ENCODE measurements at places on chromosomes 1 and 21.

DNA sequence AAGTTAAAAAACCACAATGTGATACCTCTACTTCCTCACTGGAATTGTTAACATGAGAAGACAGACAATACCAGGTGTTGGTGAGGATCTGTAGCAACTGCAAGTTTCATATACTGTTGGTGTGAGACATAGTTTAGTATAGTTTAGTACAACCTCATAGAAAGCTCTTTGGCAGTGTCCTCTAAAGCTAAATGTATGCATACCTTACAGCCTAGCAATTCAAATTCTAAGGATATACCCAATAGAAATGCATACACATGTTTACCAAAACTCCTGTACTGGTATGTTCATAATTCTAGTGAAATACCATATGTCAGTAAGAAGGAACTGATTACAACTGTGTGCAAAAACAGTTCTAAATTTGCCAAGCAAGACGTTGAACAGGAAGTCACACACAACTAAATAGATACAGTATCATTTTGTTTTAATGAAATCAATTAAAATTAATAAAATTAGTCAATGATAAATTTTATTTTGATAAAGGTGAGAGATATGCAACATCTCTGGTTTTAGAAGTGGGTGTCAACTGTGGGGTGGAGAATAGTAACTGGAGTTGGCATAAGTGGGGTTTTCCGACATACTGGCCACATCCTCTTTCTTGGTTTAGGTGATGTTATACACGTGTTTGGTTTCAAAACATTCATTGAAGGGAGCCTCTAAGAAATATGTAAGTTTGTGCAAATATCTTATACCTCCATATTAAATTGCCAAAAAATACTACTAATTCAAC lies 450.7 kb downstream of the PTPRC start:
- DNase-seq = no peak

- DNase-seq = no peak
These were observed 40.9 kb downstream of the RAP1A start for GRCh38 chr1:111660204-111661150.

DNA sequence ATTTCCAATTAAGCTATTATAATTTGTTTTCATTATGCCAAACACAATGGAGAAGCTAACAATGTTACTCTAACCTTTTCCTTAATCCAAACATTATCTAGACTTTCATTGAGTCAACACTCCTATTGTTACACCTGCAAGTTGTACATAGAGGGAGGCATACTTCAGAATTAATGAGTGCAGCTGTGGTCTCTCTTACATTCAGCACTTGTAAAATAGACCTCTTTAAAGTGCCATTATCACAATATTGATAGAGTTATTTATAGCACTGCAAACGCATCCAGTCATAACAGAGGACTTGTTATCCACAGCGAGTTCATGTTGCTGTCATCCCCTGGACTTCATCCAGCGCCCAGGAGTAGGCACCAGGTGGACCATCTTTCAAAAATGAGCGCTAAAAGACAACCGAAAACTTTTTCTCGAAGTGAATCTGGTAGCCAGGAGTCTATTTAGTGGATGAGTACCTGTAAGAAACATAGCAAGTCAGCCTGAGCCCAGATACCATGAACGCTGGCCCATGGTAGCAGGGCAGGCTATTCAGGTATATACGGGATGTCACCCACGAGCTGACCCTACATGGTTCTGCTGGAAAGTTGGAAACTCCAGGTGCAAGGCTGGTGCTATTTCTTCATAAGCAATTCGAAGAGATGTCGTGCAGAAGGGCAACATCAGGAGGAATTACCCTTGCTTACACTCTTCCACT lies 70.6 kb upstream of the NFIA start:
- no peak for DNase-seq

DNA sequence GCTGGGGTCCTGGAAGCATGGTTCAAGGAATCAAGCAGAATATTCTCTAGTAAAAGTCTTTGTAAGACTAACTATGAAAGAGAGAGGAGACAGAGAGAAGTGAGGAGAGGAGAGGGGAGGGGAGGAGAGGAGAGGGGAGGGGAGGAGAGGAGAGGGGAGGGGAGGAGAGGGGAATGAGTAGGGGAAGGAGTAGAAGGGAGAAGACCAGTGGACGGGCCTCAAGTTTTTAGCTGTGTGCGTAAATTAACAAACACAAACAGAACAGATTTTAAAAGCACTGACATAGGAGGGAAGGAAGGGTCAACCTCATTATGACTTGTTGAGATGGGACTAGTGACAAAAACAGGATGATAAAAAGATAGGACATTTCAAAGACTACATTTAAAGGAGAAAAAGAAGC lies 62.8 kb downstream of the ST3GAL3 start:
- DNase-seq = no peak

GRCh38 chr1:58620926-58621325 lies 43.9 kb upstream of the TACSTD2 start:
- no peak for DNase-seq

DNA sequence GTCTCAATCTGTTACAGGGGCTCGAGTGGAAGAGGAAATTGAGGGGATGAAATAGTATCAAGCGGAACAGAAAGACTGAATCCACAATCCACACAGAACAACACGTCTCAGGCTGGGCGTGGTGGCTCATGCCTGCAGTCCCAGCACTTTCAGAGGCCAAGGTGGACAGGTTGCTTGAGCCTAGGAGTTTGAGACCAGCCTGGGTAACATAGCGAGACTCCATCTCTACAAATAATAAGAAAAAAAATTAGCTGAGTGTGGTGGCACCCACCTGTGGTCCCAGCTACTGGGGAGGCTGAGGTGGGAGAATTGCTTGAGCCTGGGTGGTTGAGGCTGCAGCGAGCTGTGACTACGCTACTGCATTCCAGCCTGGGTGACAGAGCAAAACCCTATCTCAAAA lies 25.7 kb downstream of the VPS26C start:
- no peak for DNase-seq

GRCh38 chr1:28115267-28115666 lies 26.9 kb upstream of the EYA3 start:
- DNase-seq = no peak

DNA sequence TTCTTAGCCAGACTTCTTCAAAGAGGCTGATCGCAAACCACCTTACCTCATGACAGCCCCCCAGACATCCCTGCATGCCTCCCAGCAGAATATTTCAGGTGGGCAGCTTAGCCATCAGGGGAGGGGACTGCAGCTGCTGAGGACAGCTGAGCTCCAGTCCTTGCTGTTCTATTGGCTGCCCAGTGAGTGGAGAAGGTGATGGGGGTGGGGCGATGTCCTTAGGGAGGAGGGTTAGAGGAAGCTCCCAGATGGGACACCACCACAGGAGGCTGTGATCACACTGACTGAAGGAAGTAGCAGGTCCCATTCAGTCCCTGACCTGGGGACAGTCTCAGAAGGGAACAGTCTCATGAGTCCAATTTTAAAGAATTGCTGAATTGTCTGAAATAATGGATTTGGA lies 38.3 kb downstream of the GJA5 start:
- DNase-seq = no peak

GRCh38 chr1:200038981-200039848 lies 11.7 kb downstream of the NR5A2 start:
- DNase-seq = peak; percentile 14

DNA sequence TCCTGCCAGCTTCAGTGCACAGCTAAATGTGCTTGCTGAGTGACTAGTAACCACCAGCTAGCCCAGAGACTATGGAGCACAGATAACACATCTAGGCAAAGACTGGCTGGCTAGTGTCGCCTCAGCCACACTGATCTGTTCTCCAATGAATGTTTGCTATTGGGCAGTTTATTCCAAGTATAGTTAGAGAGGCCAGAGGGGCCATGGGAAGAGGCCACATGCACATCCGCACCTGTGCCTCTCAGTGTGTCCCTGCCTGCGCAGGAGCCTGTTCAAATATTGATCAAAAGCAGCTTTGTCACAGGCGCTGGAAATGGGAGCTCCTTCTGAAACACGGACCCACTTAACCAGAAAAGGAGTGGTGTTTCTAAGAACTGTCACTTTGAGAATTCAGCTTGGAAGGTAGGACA lies 51.3 kb upstream of the ATP1A1 start:
- DNase-seq = no peak

DNA sequence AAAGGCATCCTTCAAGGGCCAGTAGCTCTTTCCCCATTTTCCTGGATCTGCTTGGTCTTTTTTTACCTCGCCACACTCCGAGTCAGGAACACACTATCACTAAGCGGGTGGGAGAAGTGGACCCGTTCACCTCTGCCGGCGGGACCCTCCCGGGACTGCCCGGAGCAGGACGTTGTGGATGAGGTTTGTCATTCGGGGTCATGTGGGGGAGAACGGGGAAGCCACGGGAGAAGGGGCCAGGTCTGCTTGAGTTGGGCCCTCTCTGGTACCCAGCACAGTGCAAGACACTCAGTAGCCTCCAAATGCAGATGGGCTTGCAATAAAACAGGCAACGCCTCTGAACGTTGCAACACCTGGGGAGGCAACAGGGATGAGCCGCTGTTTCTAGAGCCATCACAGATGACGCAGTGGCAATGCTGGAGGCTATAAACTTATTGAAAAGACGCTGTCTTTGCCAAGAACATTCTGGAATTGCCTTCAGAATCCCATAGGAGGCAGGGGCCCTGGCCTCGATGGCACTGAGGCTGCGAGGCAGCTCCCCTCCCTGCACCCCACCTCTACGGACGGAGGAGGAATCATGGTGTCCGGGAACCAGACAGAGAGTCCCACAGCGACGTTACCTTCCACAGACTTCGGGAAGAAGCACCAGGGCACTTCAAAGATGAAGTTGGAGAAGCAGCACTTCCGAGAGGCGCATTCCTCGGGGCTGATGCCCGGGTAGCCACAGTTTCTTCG lies 3.8 kb downstream of the TFF2 start:
- DNase-seq = no peak

- no peak for DNase-seq
These were observed 1.3 kb downstream of the GPR3 start for GRCh38 chr1:27393641-27394281.

GRCh38 chr1:3018051-3018471 lies 3.2 kb upstream of the ACTRT2 start:
- no peak for DNase-seq

DNA sequence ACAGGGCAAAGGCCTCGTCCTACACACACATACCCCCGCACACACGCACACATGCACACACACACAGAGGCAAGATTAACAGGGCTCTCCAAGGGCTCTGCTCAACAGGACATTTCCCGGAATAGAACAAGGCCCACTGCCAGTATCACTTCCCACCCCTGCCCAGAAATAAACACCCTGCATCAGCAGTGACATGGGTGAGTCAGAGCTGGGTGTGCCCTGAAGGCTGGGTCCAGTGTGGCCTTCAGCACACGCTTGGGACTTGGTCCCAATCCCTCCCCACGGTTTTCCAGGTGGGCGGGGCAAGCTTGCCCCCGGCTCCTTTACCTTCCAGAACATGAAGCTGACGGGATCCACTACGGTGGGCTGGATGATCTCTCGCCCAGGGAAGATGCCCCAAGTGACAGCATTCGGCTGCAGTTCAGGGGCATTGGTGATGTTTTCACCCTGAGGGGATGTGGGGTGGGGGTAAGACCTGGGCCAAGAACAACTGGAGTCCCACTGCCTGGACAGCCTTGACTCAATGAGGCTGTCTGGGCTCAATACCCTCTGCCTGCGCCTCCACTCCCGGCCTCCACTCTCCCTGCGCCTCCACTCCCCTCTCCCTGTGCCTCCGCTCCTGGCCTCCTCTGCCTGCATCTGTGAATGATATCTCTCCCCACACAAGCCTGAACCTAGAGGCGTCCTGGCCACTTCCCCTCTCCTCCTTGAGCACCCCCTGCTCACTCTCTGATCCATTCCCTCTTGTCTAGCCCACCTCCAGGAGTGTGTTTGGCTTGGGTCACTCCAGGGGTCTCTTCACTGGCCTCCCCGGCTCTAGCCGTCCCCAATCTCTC lies 14.7 kb downstream of the MTHFR start:
- DNase-seq = peak; percentile 90

DNA sequence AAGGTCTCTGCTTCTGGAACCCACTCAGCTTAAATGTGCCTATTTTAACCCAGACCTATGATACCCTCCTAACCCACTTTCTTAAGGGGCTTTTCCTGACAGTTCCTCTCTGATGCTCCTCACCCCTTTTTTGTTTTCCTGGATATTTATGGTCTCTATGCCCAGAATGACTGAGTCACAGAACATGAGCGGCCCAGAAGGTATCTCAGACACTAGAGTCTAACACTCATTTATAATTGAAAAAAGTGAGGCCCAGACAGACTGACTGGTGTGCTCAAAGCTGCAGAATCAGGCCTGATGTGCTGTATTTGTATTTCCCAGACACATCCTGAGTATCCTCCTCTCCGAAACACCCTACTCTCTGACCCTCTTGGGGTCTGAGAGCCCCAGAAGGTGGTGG lies 44.0 kb downstream of the LRRC71 start:
- DNase-seq = no peak

- DNase-seq = no peak
These were observed 10.1 kb downstream of the CHD1L start for GRCh38 chr1:147252540-147252939.

DNA sequence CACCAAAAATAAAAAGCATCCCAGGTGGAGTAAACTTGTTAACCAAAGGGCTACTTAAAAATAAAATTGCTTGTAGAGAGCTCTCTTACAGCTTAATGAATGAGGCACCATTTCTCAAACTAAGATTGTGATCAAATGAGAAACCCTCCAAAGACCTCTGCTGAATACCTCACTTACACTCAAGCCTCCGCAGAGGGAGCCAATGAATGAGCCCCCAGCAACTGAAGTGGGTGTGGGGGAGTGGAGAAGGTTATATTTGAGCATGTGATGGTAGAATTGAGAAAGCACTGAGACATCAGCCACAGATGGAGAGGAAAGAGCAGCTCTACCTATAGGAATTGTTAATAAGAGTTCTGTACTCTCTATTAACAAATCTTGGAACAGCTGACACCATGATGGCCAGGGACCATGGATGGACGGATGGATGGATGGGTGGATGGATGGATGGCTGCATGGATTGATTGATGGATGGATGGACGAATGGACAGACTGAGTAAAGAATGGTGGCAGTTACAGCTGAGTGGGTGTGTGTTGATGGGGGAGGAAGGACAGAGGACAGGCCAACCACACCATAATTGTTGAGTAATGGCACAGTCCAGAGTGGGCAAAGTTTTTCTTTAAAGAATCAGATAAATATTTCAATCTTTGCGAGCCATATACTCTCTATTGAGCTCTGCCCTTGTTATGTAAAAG lies 20.3 kb upstream of the TIAM1 start:
- no peak for DNase-seq

GRCh38 chr1:21633992-21634805 lies 35.0 kb downstream of the RAP1GAP start:
- DNase-seq = no peak

DNA sequence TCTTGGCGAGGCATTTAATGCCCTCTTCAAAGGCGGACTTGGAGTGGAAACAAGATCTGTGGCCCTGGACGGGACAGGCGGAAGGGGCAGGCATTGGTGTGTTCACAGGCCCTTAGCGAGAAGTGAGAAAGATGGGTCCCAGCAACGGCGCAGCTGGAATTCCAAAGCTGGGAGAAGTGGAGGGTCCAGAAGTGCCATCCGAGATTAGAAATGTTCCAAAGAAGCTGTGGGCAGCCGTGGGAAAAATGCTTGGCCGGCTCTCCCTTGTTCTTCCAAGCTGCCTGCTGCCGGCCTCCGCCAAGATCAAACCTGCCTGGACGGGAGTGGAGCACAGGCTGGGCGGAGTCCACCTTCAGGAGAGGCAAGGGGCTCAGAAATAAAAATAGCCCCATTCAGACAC lies 69.4 kb upstream of the ACTRT2 start:
- no peak for DNase-seq

GRCh38 chr1:215076322-215076721 lies 6.2 kb upstream of the KCNK2 start:
- peak; percentile 52 for DNase-seq

- no peak for DNase-seq
These were observed 11.5 kb downstream of the ARHGEF10L start for GRCh38 chr1:17550729-17551584.

- DNase-seq = no peak
These were observed 12.2 kb upstream of the IL10 start for GRCh38 chr1:206784471-206784903.
